NCI-H460 (cell line): ENCODE measurements at places on chromosomes 4 and X. TPM values are rescaled to one million over a fixed set of nuclear protein-coding genes. Genes with fewer than 3 reads are reported as not detected.

The PARM1 gene
- total RNA-seq: 0.52 and 0.54 TPM in 2 replicates

The COL4A5 gene
- 193 and 211 TPM in 2 replicates for total RNA-seq

The FAM184B gene
- 0.02 TPM in 1 of 2 replicates, not detected in the other for total RNA-seq

The TLL1 gene
- 0.17 and 0.20 TPM in 2 replicates for total RNA-seq

GRCh38 chrX:115940888-115941332, 229.6 kb upstream of the AGTR2 start:
- DNase-seq: no peak

GRCh38 chr4:11469650-11470437, 41.1 kb upstream of the HS3ST1 start:
- no peak for DNase-seq

GRCh38 chrX:29012867-29013266, 425.6 kb downstream of the IL1RAPL1 start:
- DNase-seq: no peak

DNA sequence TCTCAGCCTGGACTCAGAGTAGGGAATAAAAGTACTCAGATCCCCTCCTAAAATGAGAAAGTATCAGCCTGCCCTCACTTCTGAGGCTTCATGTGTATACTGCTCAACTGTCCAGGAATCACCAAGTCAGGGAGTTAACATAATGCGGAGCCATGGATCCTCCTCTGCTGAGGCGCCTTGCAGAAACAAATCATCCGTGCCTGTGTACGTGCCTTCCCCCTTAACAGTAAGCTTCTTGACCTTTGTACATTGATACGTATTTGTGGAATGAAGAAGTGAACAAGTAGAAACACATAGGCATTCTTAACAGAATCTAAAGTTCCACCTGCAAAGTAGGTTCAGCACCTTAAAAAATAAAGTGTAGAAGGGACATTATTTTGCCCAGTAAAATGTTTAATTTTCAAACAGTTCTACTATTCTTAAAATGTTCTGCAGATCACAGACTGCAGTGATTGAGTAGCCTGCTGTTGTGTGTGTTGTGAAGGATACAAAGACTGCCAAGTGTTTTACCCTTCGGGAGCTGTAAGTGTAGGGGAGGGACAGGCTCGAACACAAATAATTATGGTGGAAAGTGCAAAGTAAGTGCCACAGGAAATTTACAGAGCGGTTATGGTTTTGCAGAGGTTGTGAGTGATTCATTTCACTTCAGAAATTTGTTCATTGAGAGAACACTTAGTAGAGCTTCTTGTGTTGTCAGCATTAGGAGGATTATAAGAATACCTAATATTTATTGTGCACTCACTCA, 61.9 kb downstream of the ARHGAP10 start:
- DNase-seq: no peak

- no peak for DNase-seq
Measured at GRCh38 chr4:43564107-43564506, 671.6 kb downstream of the GRXCR1 start.

DNA sequence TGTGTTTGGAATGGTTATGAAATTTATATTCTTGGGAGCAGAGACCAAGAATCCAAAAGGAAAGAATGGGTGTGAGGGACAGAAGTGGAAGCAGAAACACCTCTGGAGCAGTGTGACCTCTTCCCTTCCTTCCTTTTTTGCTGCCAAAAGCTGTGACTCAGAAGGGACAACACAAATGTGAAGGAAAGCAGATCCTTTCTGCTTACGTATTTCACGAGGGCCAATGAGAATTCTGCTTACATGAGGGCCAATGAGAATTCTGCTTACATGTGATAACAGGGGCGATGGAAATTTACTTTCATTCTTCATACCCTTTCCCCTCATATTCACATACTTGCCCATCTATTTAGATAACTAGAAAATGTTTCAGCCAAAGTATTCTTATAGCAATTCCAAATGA, 404.6 kb downstream of the PRDM5 start:
- DNase-seq: peak; percentile 87

- no peak for DNase-seq
Measured at GRCh38 chr4:67051000-67051789, 494.1 kb downstream of the CENPC start.

- DNase-seq: no peak
Measured at GRCh38 chr4:118825799-118826198, 10.1 kb downstream of the SEC24D start.

- DNase-seq: no peak
Measured at GRCh38 chr4:38935391-38936073, 67.9 kb downstream of the FAM114A1 start.

DNA sequence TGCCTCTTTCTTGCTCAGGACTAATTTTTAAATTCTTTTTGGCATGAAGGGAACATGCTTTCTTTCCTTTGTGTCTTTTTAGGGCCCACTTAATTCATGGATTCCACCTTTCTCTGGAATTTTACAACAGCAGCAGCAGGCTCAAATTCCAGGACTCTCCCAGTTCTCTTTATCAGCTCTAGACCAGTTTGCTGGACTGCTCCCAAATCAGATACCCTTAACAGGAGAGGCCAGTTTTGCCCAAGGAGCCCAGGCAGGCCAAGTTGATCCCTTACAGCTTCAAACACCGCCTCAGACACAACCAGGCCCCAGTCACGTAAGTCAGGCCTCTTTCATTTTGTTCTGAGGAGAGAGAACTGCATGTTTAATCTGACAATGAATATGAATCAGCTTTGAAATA, 2.3 kb downstream of the ODAM start:
- no peak for DNase-seq

DNA sequence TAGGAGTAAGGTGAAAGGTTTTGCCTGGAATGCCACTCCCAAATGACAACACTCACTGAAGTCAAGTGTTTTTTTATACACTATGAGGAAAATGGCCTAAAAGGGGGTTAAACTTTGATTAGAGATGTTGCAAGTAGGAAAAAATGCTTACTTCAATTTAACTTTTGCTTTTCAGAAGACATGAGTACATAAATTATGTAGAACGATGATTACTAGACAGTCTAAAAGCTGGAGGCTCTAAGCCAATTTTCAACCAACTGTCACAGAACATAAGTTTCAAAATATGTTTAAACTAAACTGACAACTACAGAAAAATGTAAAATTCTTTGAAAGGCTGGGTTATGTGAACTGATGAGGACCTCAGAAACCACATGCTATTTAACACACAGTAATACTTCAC, 83.4 kb downstream of the SHISA3 start:
- DNase-seq: no peak
